K562 (cell line): ENCODE measurements at places on chromosomes 1 and 21.

- no peak for DNase-seq
Observed at GRCh38 chr1:178052650-178053461, 41.0 kb upstream of the RASAL2 start.

GRCh38 chr1:94989911-94990473 is 63.1 kb upstream of the CNN3 start:
- no peak for DNase-seq

DNA sequence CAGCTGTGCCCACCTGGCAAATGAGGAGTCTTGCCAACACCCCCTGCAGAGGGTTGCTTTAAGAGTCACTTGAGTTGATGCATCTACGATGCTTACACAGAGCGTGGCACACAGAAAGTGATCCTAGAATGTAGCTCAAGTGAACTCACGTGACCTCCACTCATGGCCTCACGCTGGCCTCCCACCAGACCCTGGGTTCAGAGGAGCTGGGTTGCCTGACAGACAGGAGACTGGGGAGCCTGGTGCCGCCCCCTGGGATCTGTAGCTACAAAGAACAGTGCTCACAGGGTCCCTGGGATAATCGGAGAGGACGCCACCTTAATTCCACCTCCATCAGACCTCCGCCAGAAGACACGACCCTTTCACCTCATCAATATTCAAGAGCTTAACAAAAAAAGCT is 81.4 kb upstream of the CASZ1 start:
- no peak for DNase-seq

- DNase-seq: no peak
Observed at GRCh38 chr1:78972723-78973122, 33.8 kb downstream of the ADGRL4 start.

DNA sequence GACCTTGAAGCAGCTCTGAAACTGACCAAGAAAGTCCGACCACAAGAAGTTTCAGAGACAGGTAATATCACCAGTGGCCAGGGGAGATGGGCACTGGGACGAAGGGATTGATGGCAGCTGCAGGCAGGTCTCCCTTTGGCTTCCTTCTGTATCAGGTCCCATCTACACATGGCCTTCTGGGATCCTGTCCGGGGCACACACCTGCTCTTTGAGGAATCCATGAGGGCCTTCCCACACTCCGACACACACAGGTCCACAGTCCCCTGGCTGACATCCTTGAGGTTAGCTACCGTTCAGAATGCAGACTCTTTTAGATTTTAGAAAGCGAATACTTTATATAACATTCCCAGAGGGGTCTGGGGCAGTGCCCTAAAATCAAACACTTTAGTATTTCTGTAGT is 26.5 kb upstream of the TMEM125 start:
- no peak for DNase-seq

- no peak for DNase-seq
Observed at GRCh38 chr1:172180501-172181285, 239.8 kb upstream of the C1orf105 start.
